Frontal cortex (tissue), 4 donors: ENCODE measurements at places on chromosomes 11 and 22.

DNA sequence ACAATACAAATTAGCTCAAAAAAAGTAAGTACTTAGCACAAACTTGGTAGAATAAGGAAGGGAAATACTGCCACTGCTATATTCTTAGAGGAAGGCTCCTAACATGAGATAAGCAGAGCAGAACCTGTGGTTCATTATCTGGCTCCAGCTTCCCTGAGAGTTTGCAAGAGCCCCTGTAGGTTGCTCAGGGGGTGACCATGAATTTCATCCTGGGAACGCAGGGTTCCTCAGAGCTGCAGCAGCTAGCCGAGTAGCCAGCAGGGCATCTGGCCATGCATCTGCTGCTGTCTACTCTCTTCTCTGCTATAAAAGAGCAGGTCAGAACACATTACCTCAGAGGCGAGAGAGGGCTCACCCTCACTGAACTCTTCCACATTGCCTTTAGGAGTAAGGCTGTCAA is 67.3 kb downstream of the TRPC6 start:
- DNase-seq = no peak

- DNase-seq = no peak
Measured at GRCh38 chr11:64364911-64365310, 5.9 kb downstream of the RPS6KA4 start.

GRCh38 chr11:65241134-65241533 is 20.6 kb upstream of the POLA2 start:
- no peak for DNase-seq

DNA sequence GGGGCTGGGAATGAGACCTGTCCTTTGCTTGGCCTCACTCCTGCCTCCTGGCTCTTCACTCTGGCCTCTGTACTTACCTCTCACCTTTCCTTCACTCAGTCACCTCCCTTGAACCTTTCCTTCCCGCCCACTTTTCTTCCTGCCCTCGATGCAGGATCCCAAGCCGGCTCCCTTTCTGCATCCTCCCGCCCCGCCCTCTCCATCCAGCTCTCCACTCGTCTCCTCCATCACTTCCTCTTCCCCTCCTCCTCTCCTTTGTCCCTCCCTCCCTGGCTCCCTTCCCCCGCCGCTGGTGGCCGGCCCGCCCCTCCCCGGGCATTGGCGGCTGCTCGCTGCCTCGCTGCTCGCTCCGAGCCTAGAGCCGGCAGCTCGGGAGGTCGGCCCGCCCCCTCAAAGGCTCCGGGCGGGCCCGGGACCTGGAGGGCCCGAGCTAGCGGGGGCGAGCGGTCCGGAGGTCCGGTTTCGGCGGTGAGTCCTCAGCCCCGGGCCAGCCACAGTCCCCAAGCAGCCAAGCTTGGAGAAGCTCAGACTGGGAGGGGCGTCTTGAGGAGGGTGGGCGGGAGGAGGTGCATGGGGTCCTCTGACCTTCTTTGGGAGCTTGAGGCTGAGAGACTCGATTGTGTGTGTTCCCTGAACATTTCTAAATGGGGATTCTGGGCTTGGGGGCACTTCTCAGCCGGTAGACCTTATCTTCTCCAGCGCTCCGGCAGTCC is 13.8 kb downstream of the PHLDB1 start:
- peak; percentile 79 for DNase-seq

DNA sequence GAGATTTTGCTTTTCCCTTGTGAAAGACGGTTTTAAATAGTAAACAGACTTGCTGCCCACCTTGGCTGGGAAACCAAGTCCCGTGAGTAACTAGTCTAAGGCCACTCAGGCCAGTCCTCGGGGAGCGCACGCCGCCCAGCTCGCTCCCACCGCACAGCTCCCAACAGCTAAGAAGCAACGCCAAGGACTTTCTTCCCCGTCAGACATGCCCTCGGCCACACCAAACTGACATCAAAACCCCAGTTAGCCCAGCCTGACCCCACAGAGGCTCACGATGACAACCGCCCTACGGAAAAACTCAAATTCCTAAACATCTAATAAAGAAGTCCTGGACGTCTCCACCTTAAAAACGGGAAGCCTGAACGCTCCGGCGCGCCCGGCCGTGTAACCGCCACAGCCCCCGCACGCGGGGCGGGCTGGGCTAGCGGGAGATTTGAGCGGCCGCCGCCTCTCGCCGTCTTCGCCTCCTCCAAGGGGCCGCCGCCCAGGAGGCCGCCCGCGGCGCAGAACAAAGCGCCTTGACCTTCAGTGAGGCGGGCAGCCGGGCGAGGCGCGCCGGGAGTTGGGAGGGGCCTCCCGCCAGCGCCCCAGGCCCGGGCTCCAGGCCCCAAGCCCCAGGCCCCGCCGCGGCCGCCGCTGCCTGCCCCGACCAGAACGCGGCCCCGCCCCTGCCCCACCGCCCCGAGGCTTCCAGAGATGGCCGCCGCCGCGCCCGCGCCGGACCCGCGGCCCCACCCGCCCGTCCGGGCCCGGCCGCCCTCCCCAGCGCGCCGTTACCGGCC is 486 bp downstream of the NAP1L4 start:
- DNase-seq = peak; percentile 74

- no peak for DNase-seq
Measured at GRCh38 chr11:1440496-1440895, 46.1 kb downstream of the MOB2 start.

DNA sequence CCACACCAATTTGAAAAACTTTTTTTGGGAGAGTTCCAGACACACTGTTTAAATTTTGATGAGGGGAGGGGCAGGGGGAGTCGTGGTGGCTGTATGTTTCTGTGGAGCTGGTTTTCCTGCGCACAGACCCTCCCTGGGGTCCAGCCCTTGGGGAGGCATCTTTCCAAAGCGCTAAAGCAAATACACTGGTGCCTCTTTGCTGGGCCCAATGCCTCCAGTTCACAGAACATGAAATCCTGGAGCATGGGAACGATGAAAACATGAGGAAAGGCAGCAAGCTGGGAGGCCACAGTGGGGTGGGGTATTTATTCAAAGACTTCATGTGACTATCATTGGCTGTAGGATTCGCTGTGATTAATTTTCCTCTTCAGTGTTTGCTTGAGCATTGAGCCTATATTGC is 135.3 kb downstream of the CCDC34 start:
- no peak for DNase-seq

- DNase-seq = no peak
Measured at GRCh38 chr22:19756288-19757128, 4.1 kb upstream of the TBX1 start.

GRCh38 chr22:38967451-38968450 is 10.3 kb downstream of the APOBEC3A start:
- DNase-seq = no peak

DNA sequence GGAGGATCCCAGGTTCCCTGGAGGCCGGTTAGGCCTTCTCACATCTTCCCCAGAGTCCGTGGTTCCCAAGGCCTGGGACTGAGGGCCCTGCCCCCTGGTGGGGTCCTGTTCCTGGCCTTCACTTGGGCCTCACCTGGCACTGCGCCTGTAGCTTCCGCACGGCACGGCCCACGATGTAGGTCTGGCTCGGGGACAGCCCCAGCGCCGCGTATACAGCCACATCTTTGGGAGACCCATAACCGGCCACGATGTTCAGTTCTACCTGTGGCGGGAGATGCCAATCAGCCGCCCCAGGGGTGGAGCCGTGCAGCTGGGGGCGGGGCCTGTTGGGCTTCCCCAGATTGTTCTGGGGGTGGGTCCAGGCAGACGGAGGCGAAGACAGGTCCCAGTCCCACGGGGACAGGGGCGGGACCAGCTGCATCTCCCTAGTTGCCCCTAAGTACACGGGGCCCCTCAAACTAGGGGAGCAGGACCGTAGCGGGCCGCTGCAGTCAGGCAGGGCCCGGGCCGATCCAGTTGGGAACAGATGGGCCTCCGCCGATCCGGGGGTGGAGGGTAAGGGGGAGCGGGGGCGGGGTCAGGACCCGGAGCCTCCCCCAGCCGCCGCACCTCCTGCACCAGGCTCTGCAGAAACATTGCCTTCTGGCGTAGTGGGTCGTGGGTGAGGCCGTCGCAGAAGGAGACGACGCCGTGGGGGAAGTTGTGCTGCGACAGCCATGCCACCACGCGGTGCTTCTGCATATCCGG is 10.1 kb downstream of the AIP start:
- peak; percentile 30 for DNase-seq

- no peak for DNase-seq
Measured at GRCh38 chr22:23856721-23857605, 712 bp upstream of the SLC2A11 start.

- no peak for DNase-seq
Measured at GRCh38 chr11:104776501-104777170, 121.6 kb downstream of the CASP12 start.

DNA sequence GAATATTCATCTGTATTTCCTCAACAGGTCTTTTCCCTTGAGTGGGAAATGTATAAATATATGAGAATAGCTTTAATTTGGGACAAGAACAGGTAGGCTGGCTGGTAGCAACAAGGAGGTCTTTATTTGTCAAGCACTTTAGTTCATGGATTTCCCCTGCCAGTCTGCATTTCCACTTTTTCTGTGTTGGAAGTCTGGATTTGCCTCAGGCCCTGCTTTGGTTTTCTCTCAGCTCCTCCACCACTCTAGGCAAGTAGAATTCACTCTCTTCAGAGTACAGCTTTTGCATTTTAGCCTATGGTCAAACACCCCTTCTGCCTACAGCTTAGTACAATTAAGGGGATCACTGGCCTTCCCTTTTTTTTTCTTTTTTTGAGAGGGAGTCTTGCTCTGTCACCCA is 57.1 kb downstream of the QSER1 start:
- no peak for DNase-seq

DNA sequence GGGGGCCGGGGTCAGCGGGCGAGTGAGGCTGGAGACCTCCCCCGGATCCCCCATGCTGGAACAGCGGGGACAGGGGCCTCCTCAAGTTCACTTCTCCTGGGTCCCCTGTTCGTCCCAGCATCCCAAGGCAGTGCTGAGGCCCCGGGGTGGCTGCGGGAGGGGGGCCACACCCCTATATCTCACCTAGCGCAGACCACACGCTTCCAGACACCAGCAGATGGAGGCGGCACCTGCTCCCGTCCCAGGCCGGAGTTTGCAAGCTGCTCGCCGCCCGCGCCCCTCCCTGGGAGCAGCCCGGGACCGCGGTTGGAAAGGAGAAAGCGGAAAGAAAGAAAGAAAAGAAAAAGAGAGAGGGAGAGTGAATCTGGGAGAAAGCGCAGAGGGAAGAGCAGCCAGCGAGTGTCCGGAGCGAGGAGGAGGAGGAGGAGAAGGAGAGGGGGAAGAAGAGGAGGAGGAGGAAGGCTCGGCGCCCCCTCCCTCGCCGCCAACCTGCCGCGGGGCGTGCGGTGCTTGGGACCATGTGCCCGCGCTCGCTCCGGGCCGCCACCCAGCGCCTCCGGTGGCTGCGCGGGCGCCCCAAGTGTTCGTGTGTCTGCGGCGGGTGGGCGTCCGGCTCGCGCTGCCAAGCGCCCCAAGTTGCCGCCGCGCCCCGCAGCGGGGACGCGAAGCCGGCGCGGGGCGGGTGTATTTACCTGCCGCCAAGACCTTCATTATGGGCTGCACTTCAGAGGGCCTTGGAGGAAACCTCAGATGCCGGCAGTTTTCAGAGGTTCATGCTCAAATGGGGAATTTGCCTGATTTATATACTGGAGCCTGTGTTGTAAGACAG is at the start of gene LIF:
LIF (minus strand) TSS at position 775 of the 829 bp plus-strand sequence; CDS start at position 711, 64 bp downstream.
- peak; percentile 62 for DNase-seq

- DNase-seq = no peak
Measured at GRCh38 chr11:120295099-120295498, 30.0 kb upstream of the TLCD5 start.

- DNase-seq = no peak
Measured at GRCh38 chr11:32012049-32012448, 78.8 kb upstream of the RCN1 start.

DNA sequence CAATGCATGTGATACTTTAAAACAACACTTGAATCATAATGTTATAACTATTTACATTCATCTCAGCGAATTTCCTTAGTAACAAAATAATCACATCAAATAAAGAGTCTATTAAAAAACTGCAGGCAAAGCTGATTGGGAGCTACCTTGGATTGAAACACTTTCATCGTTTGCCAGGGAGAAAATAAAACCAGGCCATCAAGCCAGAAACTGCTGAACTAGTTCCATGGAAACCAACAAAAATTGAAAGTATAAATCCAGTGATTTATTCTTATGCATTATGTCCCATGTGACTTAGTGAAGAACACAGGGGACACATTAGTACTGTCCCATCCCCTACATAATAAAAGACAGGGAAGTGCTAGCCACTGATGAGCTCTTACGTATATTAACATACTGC is 21.7 kb downstream of the SLC35F2 start:
- DNase-seq = no peak

DNA sequence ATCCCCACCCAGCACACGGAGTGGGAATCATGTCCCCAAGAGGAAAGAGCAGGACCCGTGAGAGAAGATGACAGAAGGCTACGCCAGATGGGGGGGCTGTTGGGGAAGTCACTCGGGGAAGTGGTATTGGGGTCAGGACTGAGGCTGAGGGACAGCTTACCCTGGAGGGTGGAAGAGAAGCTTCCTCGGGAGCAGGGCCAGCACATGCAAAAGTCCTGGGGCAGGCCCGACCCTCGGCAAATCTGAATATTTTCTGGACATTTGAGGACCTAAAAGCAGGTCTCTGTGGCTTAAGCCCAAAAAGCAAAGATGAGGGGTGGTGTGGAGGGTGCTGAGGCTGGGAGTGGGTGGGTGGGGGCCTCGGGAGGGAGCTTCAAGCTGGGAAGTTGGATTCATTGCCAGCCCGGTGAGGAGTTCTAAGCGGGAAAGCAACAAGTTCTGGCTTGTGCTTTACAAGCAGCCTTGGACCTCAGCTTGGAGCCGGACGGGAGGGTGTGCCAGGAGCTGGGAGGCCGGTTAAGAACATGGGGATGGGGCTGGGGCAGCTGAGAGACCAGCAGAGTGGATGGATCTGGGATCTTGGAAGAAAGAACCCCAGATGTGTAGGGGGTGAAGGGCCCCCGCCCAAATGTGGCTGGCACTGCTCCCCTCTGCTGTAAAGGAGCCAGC is 34.9 kb downstream of the GRAMD4 start:
- DNase-seq = no peak

DNA sequence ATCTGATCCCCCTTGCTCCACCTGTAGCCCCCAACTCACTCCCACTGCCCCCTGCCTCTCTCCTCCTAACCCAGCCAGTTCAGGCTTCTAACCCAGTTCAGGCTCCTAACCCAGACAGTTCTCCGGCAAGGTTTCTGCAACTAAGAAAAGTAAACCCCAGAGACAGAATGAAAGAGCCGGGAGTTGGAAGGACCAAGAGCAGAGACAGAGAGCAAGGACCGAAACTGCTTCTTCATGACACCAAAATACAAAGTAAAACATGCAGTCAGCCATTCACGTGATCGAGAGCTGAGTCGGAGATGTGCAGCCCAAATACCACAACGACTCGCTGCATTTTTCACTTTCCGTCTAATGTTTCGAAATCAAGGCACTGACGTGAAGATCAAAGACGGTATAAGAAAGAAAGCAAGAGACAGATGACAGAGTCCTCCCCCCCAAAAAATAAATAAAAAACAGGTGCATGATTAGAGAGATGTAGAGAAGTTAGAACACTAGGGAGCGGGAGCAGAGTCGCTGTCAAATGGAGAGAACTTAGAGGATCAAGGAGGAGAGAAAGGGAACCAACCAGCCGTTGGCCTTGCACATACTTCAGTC is 884 bp downstream of the IL10RA start:
- DNase-seq = no peak

GRCh38 chr22:39388261-39389011 is 11.1 kb upstream of the TAB1 start:
- DNase-seq = peak; percentile 95

GRCh38 chr11:43012606-43013005 is 299.2 kb upstream of the API5 start:
- DNase-seq = no peak
